ENCODE measurements at places on chromosomes 4 and X. TPM values are rescaled to one million over a fixed set of nuclear protein-coding genes. Genes with fewer than 3 reads are reported as not detected.

The STOX2 gene
- 12.6 TPM for total RNA-seq

The FATE1 gene
- not detected for total RNA-seq

The SPACA5 gene
- not detected for total RNA-seq

The CLCN5 gene
- 22.3 TPM for total RNA-seq

The ART3 gene
- 0.08 TPM for total RNA-seq

The PASD1 gene
- total RNA-seq, result not detected

The COX18 gene
- 27.3 TPM for total RNA-seq

The TBC1D9 gene
- total RNA-seq, result 8.5 TPM

The CSAG3 gene
- 0.14 TPM for total RNA-seq

The ABLIM2 gene
- 2.5 TPM for total RNA-seq

The CRMP1 gene
- 0.08 TPM for total RNA-seq

The RNF128 gene
- total RNA-seq, result 47.4 TPM

The SUPT20HL2 gene
- not detected for total RNA-seq

The SRPK3 gene
- total RNA-seq, result 0.05 TPM

GRCh38 chr4:92120810-92121498 lies 182.8 kb upstream of the GRID2 start:
- no peak overlapping the region for H3K27ac ChIP-seq
- no peaks in the 10 kb centered on the region for H3K27me3 ChIP-seq
- no peaks in the 10 kb centered on the region for H3K36me3 ChIP-seq
- no peaks in the 10 kb centered on the region for H3K4me1 ChIP-seq

DNA sequence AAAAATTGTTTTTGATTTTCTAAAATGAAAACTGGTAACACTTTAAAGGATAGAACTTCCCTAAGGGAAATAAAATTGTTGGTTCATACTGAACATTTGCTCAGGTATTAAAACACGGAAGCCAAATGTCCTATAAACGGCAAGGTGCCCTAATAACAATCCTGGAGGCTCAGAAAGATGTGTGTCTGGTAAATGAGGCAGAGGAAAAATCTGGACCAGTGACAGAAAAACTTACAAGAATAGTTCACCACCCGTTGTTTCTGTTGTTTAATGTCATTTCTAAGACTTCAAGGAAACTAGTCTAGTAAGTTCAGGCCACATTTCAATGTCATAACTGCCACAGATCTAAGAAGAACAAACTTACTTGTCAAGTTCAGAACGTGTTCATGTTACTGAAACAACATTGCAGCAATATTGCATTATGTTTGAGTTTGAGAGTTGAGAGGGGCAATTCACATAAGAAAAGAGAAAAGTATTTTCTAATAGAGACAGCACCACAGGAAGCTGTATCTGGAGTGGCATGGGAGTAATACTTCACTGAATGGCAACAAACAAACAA lies 476.6 kb downstream of the GRXCR1 start:
- no peak overlapping the region for H3K4me3 ChIP-seq
- DNase-seq, result no peak
- no peaks in the 10 kb centered on the region for H3K4me1 ChIP-seq

- H3K4me3 ChIP-seq, result no peak overlapping the region
- no peaks in the 10 kb centered on the region for H3K4me1 ChIP-seq
- no peak for DNase-seq
- H3K27ac ChIP-seq, result no peak overlapping the region
Measured at GRCh38 chr4:14641871-14642270, 360.4 kb upstream of the CPEB2 start.

DNA sequence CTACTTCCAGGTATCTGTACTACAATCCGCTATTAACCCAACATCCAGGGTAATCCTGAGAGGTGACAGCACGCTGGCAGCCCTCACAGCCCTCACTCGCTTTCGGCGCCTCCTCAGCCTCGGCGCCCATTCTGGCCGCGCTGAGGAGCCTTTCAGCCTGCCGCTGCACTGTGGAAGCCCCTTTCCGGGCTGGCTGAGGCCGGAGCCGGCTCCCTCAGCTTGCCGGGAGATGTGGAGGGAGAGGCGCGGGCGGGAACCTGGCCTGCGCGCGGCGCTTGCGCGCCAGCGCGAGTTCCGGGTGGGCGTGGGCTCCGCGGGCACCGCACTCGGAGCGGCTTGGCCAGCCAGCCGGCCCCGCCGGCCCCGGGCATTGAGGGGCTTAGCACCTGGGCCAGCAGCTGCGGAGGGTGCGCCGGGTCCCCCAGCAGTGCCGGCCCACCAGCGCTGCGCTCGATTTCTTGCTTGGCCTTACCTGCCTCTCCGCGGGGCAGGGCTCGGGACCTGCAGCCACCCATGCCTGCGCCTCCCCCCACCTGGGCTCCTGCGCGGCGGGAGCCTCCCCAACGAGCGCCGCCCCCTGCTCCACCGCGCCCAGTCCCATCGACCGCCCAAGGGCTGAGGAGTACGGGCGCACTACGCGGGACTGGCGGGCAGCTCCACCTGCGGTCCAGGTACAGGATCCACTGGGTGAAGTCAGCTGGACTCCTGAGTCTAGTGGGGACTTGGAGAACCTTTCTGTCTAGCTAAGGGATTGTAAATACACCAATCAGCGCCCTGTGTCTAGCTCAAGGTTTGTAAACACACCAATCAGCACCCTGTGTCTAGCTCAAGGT lies 87.3 kb downstream of the PRSS12 start:
- H3K4me1 ChIP-seq, result no peaks in the 10 kb centered on the region
- no peaks in the 10 kb centered on the region for H3K36me3 ChIP-seq
- no peaks in the 10 kb centered on the region for H3K27me3 ChIP-seq
- peak; percentile 47 for DNase-seq
- peak overlapping the region; percentile 66 for H3K4me3 ChIP-seq

GRCh38 chrX:39456894-39457604 lies 640.7 kb downstream of the BCOR start:
- H3K4me1 ChIP-seq, result no peaks in the 10 kb centered on the region
- DNase-seq, result no peak
- no peak overlapping the region for H3K27ac ChIP-seq
- no peaks in the 10 kb centered on the region for H3K36me3 ChIP-seq

DNA sequence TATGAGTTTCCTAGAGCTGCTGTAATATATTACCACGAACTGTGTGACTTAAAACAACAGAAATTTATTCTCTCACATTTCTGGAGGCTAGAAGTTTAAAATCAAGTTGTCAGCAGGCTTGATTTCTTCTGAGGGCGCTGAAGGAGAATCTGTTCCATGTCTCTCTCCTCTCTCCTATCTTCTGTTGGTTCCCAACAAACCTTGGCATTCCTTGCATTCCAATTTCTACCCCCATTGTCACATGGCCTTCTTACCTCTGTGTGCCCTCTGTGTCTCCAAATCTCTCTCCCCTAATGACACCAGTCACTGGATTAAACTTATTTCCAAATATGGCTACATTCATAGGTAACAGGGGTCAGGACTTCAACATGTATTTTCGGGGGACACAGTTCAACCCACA lies 672.7 kb downstream of the RPA4 start:
- no peak for DNase-seq
- no peaks in the 10 kb centered on the region for H3K4me1 ChIP-seq
- no peaks in the 10 kb centered on the region for H3K27me3 ChIP-seq
- no peak overlapping the region for H3K27ac ChIP-seq

- no peaks in the 10 kb centered on the region for H3K36me3 ChIP-seq
- H3K4me1 ChIP-seq, result no peaks in the 10 kb centered on the region
- no peak for DNase-seq
- no peak overlapping the region for H3K27ac ChIP-seq
- H3K4me3 ChIP-seq, result no peak overlapping the region
Measured at GRCh38 chr4:141971869-141972268, 335.5 kb downstream of the IL15 start.

GRCh38 chr4:137310593-137311490 lies 221.5 kb downstream of the PCDH18 start:
- no peak for DNase-seq
- H3K27ac ChIP-seq, result no peak overlapping the region
- no peak overlapping the region for H3K4me3 ChIP-seq
- no peaks in the 10 kb centered on the region for H3K27me3 ChIP-seq

DNA sequence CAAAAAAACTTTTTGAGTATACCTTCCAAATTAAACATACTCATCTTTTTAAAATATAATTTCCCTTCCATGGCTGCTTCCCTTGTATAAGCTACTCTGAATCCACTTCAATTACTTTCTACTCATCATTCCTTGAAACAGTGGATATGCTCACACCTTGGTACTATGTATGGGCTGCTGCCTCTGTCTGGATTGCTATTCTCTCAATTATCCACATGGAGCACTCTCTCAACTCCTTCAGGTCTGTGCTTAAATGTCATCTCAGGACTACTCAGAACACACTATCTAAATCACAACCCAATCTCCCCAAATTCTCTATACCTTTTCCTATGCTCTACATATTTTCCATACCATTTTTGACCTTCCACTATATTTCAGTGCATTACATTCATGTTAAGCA lies 898.9 kb upstream of the EPHA5 start:
- H3K4me3 ChIP-seq, result no peak overlapping the region
- H3K36me3 ChIP-seq, result no peaks in the 10 kb centered on the region
- H3K27ac ChIP-seq, result no peak overlapping the region
- DNase-seq, result no peak

DNA sequence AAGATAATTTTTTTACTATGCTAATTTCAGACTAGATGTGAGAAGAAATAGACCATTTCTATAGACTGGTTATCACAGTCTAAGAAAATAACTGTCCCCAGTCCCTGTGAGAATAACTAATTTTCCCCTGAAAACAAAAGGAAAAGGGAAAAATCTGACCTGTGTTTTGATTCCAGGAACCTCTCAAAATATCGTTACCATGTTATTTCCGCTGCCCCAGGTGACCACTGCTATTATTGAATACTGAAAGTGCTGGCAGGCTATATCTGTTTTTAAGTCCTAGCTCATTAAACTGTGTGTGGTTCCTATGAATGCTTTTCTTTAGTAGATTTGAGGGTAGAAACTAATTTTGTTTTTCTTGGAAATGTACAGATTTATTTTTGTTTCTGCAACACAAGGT lies 83.6 kb downstream of the GAB1 start:
- H3K27ac ChIP-seq, result no peak overlapping the region
- H3K4me1 ChIP-seq, result no peaks in the 10 kb centered on the region
- H3K36me3 ChIP-seq, result peaks cover 10% of the 10 kb centered on the region
- DNase-seq, result no peak
- no peaks in the 10 kb centered on the region for H3K27me3 ChIP-seq
- H3K4me3 ChIP-seq, result no peak overlapping the region

DNA sequence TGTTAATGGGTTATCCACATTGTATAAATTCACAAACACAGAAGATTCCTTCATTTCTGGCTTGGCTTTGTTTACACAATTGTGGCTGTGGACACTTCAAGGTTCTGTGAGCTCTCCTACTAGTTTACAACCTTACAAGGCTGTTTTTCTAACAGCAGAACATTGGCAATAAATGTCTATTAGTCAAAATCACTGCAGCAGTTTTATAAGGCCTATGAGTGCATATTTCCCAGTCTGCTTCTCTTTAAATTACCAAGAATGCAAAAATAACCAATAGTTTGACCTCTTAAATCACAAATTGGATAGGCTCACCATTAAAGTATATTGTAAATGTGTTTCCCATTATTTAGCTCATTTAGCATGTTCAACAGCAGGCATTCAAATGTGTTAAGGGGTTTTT lies 239.2 kb downstream of the DKK2 start:
- H3K36me3 ChIP-seq, result no peaks in the 10 kb centered on the region
- no peaks in the 10 kb centered on the region for H3K4me1 ChIP-seq
- no peak for DNase-seq
- no peak overlapping the region for H3K4me3 ChIP-seq
- H3K27ac ChIP-seq, result no peak overlapping the region
- no peaks in the 10 kb centered on the region for H3K27me3 ChIP-seq

- no peaks in the 10 kb centered on the region for H3K36me3 ChIP-seq
- H3K4me1 ChIP-seq, result peaks cover 2% of the 10 kb centered on the region
- H3K4me3 ChIP-seq, result no peak overlapping the region
- H3K27ac ChIP-seq, result no peak overlapping the region
- H3K27me3 ChIP-seq, result no peaks in the 10 kb centered on the region
- no peak for DNase-seq
Measured at GRCh38 chrX:131047180-131047579, 11.0 kb upstream of the ARHGAP36 start.

- H3K4me1 ChIP-seq, result peaks cover 5% of the 10 kb centered on the region
- DNase-seq, result no peak
- no peak overlapping the region for H3K4me3 ChIP-seq
- no peaks in the 10 kb centered on the region for H3K27me3 ChIP-seq
- H3K36me3 ChIP-seq, result peaks cover 15% of the 10 kb centered on the region
Measured at GRCh38 chr4:8235224-8235623, 34.3 kb upstream of the HTRA3 start.

Data from liver (tissue), 10 donors.